Fibroblast of the aortic adventitia (primary cell): ENCODE measurements at places on chromosomes 13 and 19.
A peak's percentile ranks its signal among the peaks of the same experiment; 100 is the strongest.

GRCh38 chr13:94666065-94666464 lies 46.3 kb downstream of the SOX21 start:
- DNase-seq: no peak

GRCh38 chr13:43880214-43880855 lies 631 bp downstream of the LACC1 start:
- no peak for DNase-seq

DNA sequence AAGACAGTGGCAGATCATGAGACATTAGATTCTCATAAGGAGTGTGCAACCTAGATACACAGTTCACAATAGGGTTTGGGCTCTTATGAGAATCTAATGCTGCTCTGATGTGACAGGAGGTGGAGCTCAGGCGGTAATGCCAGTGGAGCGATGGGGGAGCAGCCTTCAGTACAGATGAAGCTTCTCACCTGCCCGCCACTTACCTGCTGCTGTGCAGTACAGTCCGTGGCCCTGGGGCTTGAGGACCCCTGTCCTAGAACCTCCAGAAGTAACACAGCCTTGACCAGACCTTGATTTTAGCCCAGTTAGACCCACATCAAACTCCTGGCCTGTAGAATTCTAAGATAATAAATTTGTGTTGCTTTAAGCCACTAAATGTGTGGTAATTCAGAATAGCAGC lies 215.1 kb upstream of the MIR17HG start:
- no peak for DNase-seq

DNA sequence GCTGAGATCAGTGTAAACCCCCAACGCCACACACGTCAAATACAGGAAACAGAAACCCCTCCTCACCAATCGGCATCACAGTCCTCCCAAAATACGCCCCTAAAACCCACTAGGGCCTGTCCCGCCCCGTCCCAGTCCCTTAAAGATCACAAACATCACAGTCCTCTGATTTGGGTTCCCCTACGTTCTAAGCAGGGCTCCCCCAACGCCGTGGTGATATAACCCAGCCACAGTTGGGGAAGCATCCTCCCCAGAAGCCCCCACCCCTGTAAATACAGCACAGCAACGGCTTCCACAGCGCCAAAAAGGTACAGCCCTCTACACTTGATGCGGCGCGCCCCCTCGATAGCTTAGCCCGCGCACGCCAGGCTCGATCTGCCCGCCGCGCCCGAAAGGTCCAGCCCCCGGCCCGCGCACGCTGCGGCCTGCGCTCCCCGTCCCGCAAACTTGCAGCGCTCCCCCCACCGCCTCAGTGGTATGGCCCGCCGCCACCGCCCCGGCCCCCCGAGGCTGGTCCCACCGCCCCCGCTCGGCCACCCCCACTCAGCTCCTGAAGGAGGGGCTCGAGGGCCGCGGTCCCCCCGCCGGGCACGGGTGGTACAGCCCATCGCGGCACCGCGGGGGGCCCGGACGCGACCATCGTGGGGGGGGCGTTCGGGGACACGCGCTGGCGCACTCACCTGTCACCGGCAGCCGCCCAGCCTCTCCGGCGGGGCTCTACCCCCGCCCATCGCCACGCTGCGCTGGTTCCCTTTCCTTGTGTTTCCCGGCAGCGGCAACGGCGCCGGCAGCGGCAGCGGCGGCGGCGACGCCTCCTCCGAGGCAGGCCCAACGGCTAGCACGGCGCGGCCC lies at the start of gene AKT2:
TSS of gene AKT2 (minus strand) at position 845 of the 852 bp plus-strand sequence. CDS start 20,078 bp downstream, outside the sequence.
- peak; percentile 38 for DNase-seq
